Germinal center (tissue), 1 donor: ENCODE measurements at places on chromosomes 13 and 19.
A peak's percentile ranks its signal among the peaks of the same experiment; 100 is the strongest.

GRCh38 chr19:45404557-45405434 lies at the start of gene PPP1R13L:
TSS of gene PPP1R13L (minus strand) at chr19:45405069. CDS start at chr19:45398318, 6,751 bp downstream.
- DNase-seq, result peak; percentile 51

- no peak for DNase-seq
These were observed 4.9 kb upstream of the C2CD4C start for GRCh38 chr19:413756-414420.

- no peak for DNase-seq
These were observed 22.6 kb upstream of the SLAIN1 start for GRCh38 chr13:77674852-77675251.

DNA sequence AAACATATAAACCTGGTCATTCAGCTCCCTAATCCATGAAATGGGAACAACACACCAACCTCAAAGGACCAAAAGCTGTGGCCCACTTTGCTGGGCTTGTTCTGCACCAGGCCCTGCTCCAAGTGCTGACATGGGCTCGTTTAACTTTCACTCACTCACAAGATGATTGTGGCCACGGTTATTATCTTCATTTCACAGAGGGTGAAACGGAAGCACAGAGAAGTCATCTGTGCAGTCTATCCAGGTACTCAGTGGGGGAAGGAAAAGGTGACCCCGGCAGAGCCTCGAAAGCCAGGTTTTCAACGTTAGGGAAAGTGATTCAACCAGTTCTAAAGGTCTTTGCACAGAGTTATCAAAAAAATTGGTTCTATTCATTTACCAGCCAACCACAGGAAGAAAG lies 68.0 kb downstream of the CRYL1 start:
- DNase-seq, result no peak

DNA sequence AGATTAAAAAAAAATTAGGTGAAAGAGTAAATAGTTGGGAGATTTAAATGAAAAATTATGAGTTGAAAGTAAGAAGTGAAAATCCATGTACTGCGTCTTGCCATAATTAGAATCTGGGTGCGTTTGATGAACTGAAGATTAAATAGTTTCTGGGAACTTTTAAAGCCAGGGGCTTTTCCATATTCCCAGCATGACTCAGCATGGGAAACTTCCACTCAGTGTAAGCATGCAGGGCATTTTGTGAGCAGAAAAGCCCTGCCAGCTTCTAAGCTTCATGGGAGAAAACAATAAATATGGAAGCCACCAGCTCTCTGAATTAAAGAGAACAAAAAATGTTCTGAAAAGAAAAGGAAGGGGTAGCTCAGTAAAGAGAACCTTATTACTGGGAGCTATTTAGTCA lies 62.0 kb upstream of the EDNRB start:
- DNase-seq, result no peak

DNA sequence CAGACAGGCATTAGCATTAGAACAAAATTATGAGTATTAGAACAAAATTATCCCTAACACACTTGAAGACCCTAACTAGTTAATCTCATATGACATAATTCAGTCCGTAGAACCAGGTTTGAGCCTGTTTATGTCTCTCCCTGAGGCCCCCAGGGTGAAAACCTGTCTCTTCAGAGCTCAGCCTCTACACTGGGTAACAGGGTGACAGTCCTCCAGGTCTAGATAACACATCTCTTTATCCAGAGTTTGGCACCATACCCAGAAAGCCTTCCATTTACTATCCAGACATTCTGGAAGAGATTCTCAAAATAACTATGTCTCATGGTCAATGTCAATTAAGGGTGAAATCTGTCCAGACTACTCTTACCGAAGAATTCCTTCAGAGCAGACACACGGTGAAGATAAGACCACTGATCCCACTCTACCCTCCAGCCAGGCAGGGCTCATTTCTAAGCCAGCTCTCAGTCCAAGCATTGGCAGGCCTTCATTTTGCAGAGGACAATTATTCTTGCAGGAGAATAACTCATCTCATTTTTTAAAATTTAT lies 1195.3 kb downstream of the EFNB2 start:
- DNase-seq, result no peak

DNA sequence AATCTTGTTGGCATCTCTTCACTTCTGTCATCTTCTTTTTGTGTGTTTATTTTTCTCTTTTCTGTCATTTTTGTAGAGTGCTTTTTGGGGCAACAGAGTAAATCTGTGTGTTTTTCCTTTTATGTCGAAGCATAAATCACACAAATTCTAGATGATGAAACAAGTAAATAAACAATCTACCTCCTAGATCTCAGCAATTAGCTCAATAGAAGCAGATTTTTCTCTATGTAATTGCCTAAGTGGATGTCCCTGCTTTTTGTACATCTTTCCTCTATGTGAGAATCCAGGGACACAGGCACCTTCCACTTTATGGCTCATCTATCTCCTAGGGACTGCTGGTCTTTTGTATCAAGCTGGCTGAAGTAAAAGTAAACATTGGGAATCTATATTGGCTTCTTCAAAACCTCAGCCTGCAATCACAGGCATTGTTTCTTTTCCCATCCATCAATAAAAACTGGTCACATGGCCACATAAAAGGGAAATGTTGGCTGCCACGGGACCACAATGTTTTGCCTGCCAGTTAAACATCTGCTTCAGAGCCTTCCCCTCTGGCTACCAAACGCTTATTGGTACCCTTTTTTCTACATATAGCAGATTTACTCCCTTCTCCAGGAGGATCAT lies 323.8 kb downstream of the LMO7 start:
- DNase-seq, result no peak

DNA sequence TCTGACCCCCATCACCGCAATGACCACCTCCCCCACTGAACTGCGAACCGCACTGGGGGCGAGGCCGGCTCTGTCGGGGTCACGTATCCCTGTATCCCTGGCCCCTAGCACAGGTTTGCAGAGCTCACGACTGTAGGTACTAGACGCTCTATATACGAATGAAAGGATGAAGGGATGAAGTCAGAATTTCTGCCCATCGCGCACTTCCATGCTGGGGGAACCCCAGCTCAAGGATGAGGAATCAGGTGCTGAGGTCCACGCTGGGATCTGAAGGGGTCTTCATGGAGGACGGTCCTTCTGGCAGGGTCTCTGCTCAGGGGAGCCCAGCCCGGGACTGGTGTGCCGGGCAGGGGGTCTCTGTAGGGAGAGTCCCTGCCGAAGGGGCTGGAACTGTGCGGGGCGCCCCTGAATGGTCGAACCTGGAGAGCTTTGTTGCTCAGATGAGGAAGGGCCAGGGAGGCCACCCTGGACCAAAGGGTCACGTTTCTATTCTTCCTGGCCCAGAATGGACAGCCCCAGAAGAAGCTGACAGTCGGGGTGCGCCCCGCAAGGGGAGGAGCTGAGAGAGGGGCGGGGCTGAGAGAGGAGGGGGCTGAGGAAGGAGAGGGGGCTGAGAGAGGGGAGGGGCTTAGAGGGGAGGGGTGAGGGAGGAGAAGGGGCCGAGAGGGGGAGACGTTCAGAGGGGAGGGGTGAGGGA lies 37.9 kb upstream of the SEMA6B start:
- no peak for DNase-seq

DNA sequence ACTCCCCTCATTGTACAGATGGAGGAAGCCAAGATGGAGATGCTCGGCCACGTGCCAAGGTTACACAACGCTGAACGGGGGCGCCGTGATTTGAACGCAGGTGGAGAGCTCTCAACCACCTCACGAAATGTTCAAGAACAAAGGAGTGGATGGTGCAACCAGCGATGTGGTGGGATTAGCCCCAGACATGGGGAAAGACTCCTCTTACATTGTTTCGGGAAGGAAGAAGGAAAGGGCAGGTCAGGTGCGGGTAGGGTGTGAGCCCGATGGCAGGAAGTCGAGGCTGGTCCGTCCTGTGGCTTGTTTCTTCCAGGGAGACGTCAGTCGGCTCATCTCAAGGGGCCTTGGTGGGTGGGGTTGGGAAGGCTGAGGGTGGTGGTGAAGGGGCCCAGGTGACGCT lies 7.1 kb upstream of the KLK14 start:
- no peak for DNase-seq

- DNase-seq, result no peak
These were observed 55.2 kb downstream of the SOX21 start for GRCh38 chr13:94657167-94657566.

DNA sequence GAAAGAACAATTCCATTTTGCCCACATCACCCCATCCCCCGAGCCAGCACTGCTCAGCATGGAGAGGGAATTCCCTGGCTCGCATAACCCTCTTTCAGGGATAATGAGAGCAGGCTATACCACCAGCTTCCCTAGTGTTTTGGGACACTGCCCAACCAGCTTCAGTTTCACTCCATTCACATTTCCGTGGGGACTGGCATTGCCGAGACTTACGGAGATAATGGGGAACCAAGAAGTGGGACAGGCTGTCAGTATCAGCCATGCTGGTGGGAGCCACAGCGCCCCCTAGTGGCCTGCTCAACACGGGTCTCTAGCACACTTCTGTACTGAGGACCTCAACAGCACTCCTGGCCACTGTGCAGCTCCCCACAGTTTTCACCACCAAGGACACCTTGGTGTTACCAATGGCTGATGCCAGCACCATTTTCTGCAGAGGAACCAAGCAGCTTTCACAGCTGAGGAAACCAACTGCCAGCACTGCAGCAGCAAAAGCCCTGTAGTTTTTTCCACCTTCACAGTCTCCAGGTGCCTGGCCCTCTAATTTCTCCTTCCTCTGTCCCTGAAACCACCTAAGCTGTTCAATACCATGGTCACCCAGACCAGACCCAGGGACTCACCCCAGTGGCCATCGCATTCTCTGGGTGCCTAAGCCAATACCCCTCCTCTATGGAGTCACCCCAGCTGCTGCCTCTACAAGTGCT lies 23.7 kb downstream of the SLC6A16 start:
- peak; percentile 88 for DNase-seq

DNA sequence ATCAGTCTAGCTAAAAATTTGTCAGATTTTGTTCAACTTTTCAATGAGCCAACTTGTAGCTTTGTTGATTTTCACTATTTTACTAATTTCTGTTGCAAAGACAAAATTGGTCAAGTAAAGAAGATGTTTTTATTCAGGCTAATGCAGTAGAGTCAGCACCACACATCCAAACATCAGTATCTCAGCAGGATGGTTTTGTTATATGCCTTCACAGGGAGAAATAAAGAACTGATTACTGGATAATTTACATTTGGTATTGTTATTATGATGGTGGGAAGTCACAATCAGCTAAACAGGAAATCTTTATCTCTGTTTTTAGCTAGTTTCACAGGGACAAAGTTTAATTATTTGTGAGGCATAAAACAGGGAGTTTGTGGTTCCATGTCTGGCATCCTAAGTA lies 713.4 kb downstream of the SLITRK5 start:
- no peak for DNase-seq
